Iris pigment epithelial cell (primary cell): ENCODE measurements at places on chromosomes 11 and 22.

GRCh38 chr11:130426223-130426836 is 2.1 kb downstream of the ADAMTS8 start:
- no peak for DNase-seq

- peak; percentile 69 for DNase-seq
Observed at GRCh38 chr11:36164506-36165250, 124.5 kb downstream of the COMMD9 start.

- no peak for DNase-seq
Observed at GRCh38 chr22:35850831-35851230, 133.2 kb downstream of the APOL5 start.

DNA sequence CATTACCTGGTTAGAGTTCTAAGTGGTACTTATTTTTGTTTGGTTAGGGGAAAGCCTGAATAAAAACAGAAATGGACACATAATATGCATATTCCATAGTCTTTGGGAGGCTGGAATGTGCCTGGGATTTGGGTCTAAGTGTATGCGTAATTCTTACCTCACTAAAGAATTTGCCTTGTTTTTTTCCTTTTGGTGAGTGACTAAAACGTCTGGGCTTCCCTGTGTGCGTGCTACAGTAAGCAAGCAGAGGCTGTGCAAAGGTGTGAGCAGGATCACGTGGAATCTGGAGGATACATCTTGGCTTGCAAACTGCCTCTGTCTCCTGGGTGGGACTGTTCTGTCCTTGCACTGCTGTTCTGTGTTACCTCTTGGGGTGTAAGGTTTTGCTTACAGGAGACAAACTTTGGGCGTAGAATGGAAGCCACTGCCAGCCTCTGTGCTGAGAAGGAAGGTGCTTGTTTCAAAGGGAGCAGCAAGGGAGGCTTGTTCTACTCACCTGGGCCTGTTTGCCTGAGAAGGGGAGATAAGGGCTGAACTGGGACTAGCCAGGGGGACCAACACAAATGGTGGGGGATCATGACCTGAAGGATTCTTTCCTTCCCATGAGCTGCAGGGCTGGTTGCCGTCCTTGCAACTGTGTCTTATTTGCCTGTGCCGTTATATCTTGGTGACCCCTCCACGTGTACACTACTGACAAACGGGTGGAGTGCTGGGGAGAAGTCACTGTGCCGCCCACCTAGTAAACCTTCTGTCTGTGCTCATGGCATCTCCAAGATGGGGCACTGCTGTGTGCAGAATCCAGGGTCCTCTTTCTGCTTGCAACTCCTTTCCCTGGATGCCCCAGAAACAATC is 4.5 kb downstream of the NEAT1 start:
- DNase-seq, result peak; percentile 72

DNA sequence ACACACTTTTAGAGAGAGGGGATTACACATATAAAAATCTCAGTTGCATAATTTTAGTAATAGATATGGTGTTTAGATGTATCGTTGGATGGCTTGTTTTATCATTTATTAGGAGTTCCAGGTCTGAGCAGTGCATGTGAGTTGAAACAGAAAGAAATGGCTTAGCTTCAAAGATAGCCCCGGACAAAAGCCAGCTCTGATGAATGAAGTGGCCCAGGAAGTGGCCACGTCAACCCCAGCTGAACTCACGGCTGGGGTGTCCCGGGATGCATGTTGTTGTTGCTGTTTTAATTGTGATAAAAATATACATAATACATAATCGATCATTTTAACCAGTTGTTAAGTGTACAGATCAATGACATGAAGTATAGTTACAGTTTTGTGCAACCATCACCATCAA is 1513.6 kb downstream of the BRD1 start:
- DNase-seq, result no peak

GRCh38 chr11:72326151-72326848 is 82.3 kb upstream of the PHOX2A start:
- DNase-seq, result peak; percentile 85

- no peak for DNase-seq
Observed at GRCh38 chr11:71180694-71181470, 71.5 kb downstream of the SHANK2 start.

DNA sequence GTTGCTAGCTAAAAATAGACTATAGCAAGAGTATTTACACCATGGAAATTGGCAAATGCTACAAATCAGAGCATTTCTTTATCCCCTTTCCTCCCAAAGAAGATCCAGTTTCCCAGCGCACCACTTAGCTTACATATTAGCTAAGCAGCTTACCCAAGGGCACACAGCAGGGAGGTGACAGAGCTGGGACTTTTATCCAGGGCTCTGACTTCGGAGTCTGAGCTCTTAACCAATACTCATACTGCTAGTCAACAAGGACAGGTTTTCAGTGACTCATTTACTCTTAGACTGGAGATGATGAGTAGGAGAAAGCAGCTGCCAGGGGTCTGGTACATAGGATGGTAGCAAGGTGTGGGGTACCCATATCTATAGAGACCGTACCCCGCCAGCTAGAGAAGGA is 38.4 kb downstream of the NAV2 start:
- DNase-seq, result no peak

DNA sequence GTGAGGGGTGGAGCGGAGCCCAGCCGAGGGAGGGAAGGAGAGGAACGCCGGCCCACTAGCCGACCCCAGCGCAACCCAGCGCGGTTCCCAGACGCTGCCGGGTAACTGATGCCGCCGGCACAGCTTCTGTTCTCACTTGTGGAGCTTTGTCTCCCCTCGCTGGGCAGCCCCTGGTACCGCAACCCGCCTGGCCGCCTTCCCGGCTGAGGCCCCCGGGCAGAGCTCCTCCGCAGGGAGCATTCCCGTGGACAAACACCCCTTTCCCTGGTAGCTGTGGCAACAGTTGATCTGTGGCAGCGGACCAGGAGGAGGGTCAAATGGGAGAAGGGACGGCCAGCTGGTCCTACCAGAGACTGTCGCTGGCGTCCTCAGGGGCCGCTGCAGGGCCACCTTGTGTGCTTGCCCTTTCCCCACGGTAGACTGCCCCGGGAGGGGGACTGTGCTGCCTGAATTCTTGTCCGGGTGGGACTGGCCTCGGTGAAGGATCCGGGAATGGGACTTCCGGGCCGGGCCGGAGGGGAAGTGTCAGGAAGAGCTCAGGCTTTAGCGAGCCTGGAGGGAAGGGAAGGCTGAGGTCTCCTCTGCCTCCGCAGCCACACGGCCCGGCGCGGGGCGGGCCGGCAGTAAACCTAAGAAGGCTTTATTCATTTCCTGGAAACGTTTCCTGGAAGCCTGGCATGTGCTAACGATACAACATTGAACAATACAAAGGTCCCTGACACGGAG is 468.0 kb downstream of the OPCML start:
- peak; percentile 32 for DNase-seq

- peak; percentile 89 for DNase-seq
Observed at GRCh38 chr11:71489311-71490043, 36.5 kb downstream of the NADSYN1 start.

DNA sequence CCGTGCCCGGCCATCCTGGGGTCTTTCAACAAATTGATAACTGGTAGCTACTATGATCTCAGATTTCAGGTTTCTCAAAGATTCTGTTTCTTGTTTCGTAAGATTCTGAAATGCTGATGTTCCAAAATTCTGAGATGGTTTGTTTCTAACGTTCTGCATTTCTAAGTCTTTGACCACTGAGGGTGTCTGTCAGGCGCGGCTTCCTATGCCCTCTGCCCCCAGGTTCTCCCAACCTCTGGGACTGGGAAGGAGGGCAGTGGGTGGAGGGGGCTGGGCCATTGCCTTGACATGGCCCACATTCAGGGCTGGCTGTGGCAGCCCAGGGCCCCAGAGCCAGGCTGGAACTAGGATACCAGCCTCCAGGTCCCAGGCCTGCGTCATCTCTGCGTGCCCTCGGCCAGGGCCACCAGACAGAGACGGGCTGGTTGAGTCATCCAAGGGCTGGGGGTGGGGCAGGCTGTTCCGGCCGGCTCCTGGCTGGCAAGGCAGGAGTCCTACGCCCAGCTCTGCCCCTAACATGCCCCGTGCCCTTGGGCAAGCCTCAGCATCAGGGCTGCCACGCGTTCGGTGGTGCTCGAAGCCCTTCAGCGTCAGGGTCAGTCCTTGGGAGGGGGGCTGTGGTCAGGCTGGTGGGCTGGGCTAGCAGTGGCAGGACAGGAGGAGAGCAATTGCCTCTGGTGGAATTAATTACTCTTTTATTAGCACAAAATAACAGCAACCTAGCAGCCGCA is 5.2 kb downstream of the TMEM134 start:
- no peak for DNase-seq

- DNase-seq, result no peak
Observed at GRCh38 chr22:44369916-44370801, 57.4 kb upstream of the SHISAL1 start.

DNA sequence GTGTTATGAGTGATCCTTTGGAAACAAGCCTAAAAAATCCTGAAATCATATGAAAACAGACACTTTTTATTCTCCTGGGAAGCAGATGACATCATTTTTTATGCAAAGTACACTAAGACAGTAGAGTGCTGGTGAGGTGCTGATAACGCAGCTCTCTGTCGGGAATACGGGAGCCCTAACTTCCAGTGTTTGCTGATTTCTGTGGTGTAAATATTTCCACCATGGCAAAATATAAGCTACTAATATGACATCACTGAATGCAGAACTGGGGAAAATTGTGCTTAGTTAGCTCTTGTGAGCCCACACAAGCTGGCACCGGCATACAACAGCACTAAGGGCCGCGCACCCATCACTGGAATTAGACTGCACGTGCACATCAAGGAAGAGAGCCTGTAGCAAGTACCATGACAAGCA is 82.6 kb downstream of the FAM76B start:
- DNase-seq, result no peak

DNA sequence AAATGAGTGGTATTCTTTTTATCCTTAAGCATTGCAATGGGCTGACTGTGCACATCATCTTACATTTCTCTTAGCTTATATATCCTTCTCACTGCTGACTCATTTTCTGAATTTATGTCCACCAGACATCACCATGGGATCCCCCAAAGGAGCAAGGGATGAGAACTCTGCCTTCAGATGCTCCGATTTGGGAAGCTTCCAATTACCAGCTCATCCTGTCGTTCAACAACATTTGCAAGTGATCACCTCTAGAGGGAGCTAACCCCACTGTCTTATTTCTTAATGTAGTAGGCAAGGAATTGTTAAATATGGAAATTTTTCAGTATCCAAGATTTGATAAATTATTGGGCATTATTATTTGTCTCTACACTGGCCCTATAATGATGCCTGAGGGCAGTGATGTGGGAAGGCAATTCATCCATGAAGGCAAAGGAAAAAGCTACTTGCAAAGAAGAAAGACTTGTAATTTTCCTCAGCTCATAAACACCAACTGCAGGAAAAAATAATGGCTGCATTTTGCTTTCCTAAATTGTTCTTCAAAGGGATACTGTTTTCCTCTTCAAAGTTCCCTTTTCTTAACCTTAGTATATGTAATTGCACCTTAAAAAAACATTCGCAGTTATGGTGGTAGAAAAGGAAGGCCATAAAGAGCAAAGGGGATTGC is 102.4 kb upstream of the FSHB start:
- peak; percentile 62 for DNase-seq

- no peak for DNase-seq
Observed at GRCh38 chr11:68311160-68312116, 953 bp upstream of the LRP5 start.

DNA sequence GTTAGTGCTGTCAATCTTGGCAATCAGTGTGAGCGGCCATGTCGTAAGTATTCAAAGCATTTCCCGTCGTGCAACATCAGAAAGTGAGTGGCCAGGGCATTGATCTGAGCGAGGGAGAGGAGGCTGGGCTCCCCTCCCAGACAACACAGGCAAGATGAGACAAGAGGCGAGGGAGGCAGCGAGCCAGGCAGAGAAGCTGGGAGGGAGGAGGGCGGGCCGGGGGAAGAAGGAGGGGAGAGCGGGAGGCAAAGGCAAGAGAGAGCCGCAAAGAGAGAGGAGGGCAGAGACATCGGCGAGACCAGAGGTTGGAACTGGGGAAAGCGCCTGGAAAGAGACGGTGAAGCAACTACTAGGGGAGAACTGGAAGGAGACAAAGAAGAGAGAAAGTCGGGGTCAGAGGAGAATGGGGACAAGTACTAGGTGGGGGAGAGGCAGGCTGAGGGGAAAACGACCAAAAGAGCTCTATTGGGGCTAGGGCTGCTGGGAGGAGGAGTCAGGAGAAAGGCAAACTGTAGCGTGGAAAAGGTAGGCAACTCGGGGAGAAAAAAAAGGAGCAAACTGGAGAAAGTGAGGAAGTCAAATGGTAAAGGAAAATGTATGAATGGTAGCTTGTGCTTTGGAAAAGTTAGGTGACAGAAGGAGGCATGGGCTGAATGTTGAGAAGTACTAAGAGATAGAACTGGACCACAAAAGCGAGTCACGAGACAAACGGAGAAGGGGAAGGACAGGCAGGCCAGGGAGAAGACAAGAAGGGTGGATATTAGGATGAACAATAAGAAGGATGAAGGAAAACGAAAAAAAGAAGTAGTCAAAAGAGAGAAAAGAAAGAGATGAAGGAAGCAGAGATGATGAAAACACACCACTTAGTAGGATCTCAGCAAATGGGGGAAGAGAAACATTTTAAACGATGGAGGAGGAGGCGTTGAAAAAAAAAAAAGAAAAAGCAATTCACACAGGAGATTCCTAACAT is 130.5 kb upstream of the C11orf58 start:
- DNase-seq, result no peak

DNA sequence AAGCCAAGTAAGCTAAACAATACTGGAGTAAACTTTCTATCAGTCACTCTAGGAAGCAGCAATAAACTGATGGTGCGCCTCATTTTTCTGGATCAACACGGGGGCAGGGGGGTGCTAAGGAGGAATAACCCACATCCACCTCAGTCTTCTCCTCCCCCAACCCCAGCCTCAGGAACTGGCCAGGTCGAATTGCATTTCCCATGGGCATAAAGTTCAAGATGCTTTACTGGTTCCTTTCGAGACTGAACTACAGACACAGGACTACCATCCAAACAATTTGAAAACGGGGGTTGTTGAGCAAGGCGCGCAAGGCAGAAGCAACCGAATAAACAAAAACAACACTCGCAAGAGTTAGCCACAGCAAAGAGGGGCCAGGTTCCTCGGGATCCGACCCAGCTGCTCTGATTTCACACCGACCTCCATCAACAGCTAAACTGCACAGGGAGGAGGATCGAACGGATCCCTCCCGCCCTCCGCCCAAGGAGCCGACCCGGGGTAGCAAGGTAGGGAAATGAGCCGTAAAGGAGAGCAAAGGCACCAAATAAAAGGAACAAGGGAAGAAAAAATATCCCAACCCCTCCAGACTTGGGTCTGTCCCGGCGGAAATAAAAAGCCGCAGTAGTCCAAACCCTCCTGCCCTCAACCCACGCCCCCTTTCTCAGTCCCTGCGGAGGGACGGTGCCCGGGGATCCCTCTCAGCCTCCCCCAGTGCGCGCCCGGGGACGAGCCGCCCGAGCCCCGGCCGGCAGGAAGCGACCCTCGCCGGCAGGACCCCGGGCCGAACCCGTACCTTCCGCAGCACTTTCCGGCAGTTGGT is 801 bp downstream of the SESN3 start:
- DNase-seq, result peak; percentile 20

- no peak for DNase-seq
Observed at GRCh38 chr11:79786961-79787360, 346.1 kb upstream of the TENM4 start.

- no peak for DNase-seq
Observed at GRCh38 chr11:26541870-26542269, 30.2 kb downstream of the MUC15 start.

- DNase-seq, result no peak
Observed at GRCh38 chr11:7292922-7293321, 41.2 kb downstream of the SYT9 start.
